ENCODE measurements at places on chromosomes 4 and X.
A peak's percentile ranks its signal among the peaks of the same experiment; 100 is the strongest.

GRCh38 chrX:153416781-153417450 lies 5.6 kb downstream of the ZFP92 start:
- DNase-seq: no peak

GRCh38 chr4:115664285-115664684 lies 550.9 kb upstream of the NDST4 start:
- no peak for DNase-seq

DNA sequence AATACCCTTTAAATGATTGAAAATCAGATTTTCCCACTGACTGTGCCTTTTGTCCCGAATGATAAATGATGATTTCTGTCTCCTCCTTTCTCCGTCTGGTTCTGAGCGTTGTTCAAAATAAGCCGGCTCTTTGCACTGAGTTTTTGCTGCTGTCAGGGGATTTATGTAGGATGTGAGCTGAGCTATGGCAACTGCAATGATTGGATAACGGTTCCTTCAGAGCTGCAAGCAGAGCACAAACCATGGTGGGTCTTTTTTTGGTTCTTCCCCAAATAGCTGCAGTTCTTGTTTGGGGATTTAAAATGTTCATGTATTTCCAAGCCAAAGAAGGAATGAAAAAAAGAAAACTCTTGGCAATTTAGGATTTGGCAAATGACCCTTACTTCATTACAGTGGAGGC lies 124.5 kb upstream of the CASK start:
- no peak for DNase-seq

- no peak for DNase-seq
Observed at GRCh38 chr4:113560579-113560978, 201.0 kb downstream of the CAMK2D start.

DNA sequence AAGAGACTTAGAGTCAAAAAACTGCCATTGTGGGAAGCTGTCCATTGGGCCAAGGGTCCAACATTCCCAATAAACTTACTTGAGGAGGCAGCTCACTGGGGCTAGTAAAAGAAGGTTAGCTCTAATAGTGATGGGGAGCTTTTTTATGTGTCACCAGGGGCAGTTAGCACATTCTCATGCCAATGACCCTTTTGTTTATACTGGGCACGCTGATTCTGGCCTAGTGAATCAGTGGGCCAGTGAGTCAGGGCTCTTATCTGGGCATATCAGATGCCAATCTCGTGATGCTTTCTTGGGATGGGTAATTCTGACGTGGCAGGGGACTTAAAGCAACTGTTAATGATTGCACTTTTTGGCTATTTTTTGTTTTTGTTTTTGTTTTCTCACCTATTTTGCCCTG lies 27.8 kb downstream of the TCEAL1 start:
- DNase-seq: no peak

- no peak for DNase-seq
Observed at GRCh38 chrX:5852941-5853340, 375.7 kb downstream of the NLGN4X start.

GRCh38 chr4:143402776-143403552 lies 66.3 kb downstream of the GAB1 start:
- DNase-seq: no peak

- DNase-seq: no peak
Observed at GRCh38 chr4:21848021-21848420, 100.6 kb downstream of the KCNIP4 start.

- DNase-seq: no peak
Observed at GRCh38 chr4:31877429-31877828, 1157.3 kb downstream of the PCDH7 start.

- no peak for DNase-seq
Observed at GRCh38 chr4:109801895-109802319, at the start of gene CFI. TSS of gene CFI (minus strand) at chr4:109801999. CDS start at chr4:109801971, 28 bp downstream.

- DNase-seq: no peak
Observed at GRCh38 chr4:131159261-131159660, 1989.8 kb upstream of the PCDH10 start.

DNA sequence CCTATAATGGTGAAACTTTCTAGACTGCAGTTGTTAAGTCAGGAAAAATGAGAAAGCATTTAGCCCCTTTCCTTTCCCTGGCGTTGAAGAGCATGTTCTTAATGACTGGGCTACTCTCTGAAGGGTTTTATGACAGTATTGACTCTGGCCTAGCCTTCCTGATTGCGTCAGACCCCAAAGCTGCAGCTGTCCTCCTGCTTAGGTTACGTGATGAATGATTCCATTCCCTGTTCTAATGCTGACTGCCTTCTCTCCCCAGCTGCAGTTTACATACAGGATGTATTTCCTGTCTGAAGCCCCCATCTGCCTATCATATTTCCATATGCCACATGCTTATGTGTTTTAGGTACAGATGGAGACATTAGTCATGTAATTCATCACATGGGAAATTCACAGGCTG lies 105.8 kb upstream of the EGFL6 start:
- no peak for DNase-seq

GRCh38 chrX:123626962-123627361 lies 105.9 kb downstream of the THOC2 start:
- no peak for DNase-seq

GRCh38 chr4:140219567-140219966 lies 65.6 kb upstream of the MAML3 start:
- no peak for DNase-seq

GRCh38 chrX:124506066-124506465 lies 159.7 kb downstream of the SH2D1A start:
- DNase-seq: no peak

- peak; percentile 90 for DNase-seq
Observed at GRCh38 chrX:154368630-154369448, 5.6 kb downstream of the FLNA start.

GRCh38 chr4:107058828-107059227 lies 22.7 kb upstream of the DKK2 start:
- no peak for DNase-seq

GRCh38 chr4:101252721-101253120 lies 94.6 kb downstream of the PPP3CA start:
- DNase-seq: no peak

- no peak for DNase-seq
Observed at GRCh38 chr4:169458575-169458974, 153.8 kb downstream of the NEK1 start.

GRCh38 chrX:38233891-38234667 lies 13.4 kb upstream of the SRPX start:
- no peak for DNase-seq

GRCh38 chrX:11478911-11479310 lies 185.7 kb downstream of the AMELX start:
- DNase-seq: no peak
